ENCODE measurements at places on chromosomes 4 and X.

DNA sequence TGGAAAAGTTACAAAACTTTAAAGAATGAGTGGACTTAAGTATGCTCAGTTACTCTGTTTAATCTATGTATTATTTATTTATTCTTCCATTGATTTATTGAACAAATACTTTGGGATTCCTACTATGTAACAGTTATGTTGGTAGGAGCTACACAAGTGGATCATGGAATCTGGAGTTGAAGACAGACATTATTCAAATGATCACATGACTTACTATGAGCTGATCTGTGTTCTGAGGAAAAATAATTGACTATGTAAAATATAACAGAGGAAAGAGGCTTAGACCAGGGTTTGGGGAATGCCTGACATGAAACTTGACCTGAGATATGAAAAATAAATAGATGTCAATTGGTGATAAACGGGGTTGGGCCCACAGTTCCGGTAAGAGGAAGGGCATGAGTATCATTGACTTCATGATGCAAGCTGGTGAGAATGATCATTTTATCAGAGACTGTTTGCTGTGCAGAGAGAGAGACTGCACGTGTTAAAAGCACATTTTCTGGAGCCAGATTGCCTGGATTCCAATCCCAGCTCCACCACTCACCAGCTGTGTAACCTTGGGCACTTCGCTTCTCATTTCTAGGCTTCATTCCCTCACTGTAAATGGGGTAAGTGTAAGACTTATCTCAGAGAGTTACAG is 179.0 kb downstream of the SPCS3 start:
- no peak for DNase-seq

- DNase-seq = peak; percentile 22
These were observed 36.6 kb upstream of the UGT2A1 start for GRCh38 chr4:69689599-69689998.

DNA sequence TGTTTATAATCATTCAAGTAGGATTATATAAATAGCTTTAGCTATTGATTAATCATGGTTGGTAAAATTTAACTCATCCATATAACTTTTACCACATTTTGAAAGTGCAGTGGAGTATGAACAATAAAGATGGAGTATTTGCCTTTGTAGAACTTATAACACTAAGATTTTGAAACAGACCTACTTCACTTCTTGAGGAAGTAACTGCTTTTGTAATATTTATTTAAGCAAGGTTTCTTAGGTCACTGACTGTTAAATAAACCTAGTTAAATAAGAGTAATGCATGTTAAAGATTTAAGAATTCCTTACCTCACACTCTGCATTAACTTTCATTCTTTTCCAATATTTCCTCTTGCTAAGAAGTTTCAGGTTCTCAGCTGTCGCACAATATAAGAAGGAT is 242.5 kb downstream of the CFAP299 start:
- DNase-seq = no peak

DNA sequence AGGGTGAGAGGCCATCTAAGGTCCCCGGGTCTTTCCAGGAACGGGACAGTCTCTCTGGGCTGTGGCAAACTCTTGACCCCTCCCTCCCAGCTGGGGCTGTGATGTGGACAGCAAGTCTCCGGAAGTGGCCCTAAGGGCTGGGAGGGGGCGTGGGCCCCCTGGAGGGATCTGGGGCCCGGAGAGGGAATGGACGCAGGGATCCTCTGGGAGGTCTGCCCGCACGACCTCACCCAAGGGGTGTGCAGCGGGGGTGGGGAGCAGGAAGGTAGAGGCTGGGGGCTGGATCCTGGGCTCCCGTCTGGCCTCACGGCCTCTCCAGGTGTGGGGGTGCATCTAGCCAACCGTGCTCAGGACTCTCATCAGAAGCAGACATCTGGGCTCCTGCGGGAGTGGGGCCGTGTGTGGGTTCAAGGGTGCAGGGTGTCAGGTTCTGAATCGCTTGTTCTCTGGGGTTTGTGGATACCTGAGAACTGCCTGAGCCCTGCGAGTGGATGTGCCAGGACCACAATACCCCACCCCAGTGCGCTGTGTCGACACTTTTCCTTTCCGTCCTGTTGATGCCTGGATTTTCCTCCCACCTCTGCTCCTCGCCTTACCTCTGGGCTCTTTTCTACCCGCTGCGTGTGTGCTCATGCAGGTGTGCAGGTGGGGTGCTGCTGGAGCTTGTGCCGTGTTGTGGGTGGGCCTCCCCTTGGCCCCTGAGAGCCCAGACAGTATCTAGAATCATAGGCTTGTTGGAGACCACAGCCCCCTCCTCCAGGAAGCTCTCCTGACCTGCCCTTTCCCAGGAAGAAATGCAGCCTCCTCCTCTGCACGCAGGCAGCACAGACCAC is 915 bp downstream of the CPZ start:
- DNase-seq = no peak

DNA sequence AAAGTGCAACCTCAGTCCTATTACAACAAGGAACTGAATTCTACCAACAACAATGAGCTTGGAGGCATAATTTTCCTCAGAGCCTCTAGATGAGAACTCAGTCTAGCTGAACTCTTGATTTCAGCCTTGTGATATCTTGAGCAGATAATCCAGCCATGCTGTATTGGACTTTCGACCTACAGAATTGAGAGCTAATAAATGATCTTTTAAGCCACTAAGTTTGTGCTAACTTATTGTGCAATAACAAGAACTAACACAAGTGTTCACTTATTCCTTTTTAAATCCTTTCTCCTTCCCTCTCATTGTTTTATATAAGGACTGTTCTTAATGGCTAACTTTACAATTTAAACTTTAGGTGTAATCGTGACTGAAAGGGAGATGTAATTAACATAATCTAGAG is 140.7 kb downstream of the MAGEB17 start:
- DNase-seq = no peak

GRCh38 chr4:116015549-116015948 is 902.1 kb upstream of the NDST4 start:
- no peak for DNase-seq
